ENCODE measurements at places on chromosomes 13 and 19. TPM values are rescaled to one million over a fixed set of nuclear protein-coding genes. Genes with fewer than 3 reads are reported as not detected.

Gene KCTD12
- 111 TPM for total RNA-seq

Gene ARHGAP45
- 26.2 TPM for total RNA-seq

DNA sequence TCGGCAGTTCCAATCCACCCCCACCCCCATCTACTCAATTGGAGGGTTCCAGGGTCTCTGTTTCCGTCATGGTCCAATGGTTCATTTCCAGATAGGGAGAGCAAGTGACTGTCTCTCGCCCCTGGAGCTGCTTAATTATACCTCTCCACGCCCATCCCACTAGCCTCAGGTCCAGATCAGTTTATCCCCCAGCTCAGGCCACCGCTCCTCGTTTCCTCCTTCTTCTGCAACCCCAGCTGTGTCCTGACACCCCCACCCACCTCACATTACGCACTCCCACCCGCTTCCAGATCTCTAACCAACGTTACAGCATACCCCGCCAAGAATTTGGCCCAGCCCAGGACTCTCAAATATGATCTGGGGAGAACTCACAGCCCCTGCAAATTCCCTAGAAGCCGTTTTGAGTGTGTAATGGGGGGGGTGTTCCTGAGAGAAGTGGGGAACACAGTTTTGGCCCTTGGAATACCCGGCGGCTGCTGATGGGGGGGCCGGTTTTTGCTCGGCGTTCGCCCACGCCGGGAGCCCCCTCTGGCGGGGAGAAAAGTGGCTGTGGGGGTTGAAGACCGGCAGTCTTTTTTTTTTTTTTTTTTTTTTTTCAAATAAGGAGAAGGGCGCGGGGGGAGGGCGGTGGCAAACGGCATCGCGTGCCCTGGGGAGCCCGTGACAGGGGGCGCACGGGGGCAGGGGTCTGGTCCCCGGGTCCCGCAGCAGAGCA lies 1.7 kb upstream of the PDE4A start:
- DNase-seq = no peak

GRCh38 chr13:112071723-112072533 lies 5.0 kb downstream of the SOX1 start:
- DNase-seq = no peak

DNA sequence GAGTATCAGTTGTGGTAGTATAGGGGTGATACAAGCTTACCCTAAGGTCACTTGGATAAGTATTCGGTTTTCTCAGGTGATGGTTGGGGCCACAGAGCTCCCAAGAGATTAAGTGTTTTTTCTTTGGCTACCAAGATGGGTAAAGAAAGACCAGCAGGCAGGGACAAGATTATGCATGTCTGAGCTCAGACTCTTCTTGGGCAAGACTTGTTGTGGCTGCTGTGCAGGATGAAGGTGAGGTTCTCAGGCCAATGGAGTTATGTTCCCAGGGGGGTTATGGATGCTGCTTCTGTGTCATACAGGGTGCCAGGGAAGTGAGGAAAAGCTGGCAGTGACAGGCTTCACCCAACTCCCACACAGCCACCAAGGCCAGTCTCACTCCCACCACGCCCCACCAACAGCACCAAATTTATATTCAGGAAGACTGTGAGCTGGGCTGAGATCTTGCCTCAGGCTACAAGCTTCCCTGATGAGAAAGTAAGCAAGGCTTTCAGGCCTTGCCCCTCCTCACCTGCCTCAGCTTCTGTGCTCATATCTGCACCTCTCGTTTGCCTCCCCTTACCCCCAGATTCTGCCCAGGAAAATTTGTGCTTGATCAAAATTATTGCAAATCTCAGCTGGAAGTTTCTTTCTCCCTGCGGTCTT lies 511.8 kb upstream of the SLITRK1 start:
- DNase-seq = no peak
